Activated CD8-positive, alpha-beta memory T cell treated with anti-CD3 and anti-CD28 coated beads, Interleukin-2, amount 50 U/mL, for 4 hours (primary cell): ENCODE measurements at places on chromosomes 11 and 22.

GRCh38 chr11:61918251-61918937, 1.0 kb upstream of the RAB3IL1 start:
- no peak for DNase-seq

DNA sequence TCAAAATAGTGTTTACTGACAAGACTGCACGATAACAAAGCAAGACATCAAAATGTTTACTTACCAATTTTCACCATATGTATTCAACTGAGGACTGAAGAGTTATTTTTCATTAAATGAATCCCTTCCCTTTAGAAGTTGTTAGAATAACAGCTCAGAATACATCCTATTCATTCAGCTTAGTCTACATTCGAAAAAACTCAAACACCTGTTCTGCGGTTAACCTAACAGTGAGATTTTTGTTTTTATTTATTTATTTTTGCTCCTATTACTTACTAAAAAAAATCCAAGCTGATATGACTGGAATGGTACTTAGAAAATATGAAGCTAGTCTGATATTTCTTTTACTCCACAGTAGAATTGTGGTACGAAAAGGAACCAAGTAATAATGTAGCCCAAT, 10.0 kb downstream of the KCNA4 start:
- no peak for DNase-seq

GRCh38 chr11:99316776-99317520, 296.2 kb downstream of the CNTN5 start:
- no peak for DNase-seq

GRCh38 chr22:26549902-26550497, 37.7 kb upstream of the TFIP11 start:
- no peak for DNase-seq

- DNase-seq: no peak
These were observed 16.6 kb downstream of the FGF3 start for GRCh38 chr11:69802590-69802989.

GRCh38 chr11:64064374-64065140, 28.8 kb downstream of the FLRT1 start:
- no peak for DNase-seq

GRCh38 chr11:83895516-83895915, 609.3 kb upstream of the CCDC90B start:
- no peak for DNase-seq

GRCh38 chr11:103042161-103042560, 49.8 kb downstream of the DCUN1D5 start:
- no peak for DNase-seq

DNA sequence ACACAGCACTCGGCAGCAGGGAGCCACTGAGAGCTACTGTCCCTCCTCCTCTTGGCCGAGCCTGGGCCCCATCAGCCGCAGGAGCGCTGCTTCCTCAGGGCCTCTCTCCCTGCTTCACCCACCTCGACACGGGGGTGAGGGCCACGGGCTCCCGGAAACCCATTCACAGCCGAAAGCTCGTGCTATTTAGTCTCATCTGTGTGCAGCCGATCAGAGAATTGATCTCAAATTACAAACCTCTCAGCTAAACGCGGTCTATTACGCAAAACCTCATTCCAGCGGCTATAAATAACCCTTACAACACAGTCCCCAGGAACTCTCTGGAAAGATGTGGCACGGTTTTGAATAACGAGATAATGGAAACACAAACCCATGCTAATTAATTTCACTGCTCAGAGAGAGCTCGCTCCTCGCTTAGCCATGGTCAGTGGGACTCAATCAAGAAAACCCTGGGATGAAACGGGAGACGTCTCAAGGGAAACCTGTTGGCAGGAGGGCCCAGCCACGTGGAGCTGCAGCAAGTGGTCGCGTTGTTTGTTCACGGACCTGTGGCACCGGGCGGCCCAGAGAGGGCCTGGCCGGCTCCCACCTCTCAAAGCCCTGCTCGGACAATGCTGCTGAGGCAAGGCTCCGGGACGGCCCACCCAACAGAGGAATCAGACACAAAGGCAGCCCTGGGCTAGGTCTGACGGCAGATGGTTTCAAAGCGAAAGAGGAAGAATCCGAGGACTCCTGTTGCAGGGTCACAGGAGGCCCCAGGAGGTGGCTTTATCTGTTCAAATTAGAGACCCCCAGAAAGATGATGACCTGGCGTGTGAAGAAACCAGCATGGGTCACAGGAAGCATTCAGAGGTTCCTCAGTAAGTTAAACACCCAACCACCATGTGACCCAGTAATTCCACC, 210.5 kb downstream of the CTTN start:
- DNase-seq: no peak

DNA sequence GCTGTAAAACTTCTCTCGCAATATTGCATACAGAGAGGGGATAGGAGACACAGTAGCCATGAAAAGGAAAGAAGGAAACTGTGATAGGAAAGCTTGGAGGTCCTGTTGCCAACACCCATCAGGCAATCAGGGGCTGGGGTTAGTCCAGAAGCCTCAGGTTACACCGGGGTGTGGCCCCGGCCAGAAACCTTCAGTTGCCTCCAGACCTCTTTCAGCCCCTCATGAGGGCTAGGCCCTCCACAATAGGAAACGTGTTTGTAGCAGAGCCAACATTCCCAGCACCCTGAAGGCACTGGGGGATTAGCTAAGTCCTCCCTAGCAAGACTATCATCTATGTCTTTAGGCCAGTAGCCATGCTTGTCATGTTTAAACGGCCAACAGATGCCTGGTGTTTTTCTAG, 1048.0 kb upstream of the CNTN5 start:
- DNase-seq: no peak

DNA sequence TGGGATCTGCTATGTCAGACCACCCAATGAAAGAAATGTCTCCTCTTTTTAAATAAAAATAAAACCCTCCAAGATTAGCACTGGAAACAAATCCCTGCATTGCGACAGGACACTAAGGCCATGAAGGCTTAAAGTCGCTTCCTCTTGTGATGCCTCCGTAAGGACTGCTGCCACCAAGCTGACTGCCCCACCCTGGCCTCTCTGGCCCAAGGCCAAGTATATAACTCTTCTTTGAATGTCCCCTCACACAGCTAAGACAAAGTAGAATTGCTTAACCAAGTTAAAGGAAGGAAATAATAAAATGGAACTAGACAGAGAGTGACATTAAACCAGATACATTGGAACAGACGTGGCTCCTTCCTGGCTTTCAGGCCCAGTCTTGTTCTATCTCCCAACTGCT, 7.5 kb upstream of the NRGN start:
- DNase-seq: no peak

- no peak for DNase-seq
These were observed 6.5 kb downstream of the MTMR2 start for GRCh38 chr11:95917193-95918036.

DNA sequence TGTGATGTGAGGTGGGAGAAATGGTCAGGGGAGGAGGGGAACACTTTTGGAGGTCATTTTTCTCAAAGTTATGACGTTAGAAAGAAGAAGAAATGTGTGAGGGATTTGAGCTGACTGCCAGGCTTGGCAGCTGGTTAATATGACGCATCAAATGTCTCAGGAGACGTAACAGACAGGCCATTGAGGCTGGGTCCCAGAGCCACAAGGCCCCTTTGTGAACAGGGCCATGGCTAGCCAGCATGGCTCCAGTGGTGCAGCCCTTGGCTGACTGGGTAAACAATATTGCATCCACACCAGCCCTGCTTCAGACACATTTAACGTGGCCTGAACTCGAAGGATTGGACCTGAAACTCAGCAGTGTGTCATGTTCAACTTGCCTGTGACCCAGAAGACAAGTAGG, 34.3 kb downstream of the AMOTL1 start:
- no peak for DNase-seq

DNA sequence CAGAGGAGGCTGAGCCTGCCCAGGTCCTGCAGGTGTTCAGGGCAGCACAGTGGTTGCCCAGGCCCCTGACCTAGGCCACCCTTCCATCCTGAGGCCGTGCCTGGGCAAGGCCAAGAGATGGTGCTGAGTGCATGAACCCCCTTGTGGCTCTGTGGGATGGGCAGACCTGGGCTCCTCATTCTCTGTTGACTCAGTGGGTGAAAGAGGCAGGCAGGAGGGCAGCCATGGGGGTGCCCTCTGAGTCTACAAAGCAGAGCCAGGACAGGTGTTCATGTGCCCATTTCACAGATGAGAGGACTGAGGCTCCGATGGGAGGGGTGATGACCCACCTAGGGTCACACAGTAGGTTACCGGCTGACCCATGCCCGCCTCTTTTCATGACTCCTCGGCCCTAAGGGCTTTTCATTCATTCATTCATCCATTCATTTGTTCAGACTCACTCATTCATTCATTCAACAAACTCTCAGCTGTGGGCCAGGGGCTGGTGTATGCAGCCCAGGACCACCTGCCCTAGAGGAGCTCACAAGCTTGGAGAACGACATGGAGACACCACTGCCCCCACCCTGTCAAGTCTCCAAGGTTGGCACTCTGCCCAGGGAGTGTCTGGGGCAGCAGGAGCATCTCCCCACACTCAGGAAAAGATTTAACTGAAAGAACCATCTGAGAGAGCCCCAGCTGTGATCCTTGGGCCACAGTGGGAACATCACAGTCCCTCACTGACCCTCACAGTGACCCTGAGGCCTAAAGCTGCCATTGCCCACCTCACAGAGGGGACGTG, 40.5 kb downstream of the IGLL5 start:
- DNase-seq: no peak
